ENCODE measurements at places on chromosomes 16 and 17. TPM values are rescaled to one million over a fixed set of nuclear protein-coding genes. Genes with fewer than 3 reads are reported as not detected.

DNA sequence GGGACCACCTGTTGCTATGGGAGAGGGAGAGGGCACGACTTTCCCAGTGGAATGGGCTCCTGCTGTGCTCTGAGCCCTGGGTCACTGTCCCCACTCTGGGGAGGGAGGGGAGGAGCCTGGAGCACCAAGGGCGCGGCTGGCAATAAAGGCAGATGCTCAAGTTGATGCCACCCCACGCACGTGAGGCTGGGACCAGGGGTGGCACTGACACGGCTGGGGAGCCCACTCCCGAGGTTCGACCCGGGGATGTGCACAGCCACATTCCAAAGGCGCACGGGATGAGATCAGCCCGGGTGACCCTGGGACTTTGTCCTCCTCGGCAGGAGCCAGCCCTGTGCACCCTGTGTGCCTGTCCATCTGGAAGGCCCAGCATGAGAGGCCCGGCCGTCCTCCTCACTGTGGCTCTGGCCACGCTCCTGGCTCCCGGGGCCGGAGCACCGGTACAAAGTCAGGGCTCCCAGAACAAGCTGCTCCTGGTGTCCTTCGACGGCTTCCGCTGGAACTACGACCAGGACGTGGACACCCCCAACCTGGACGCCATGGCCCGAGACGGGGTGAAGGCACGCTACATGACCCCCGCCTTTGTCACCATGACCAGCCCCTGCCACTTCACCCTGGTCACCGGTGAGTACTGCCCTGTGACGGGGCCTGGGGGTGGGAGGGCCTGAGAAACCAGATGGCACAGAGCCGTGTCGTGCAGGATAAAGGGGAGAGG, at the start of gene ENPP7:
Gene ENPP7 (plus strand): TSS at position 175 of the 715 bp plus-strand sequence. CDS start 197 bp downstream, at position 372.
- no peak for DNase-seq

- DNase-seq: no peak
These were observed 9.0 kb downstream of the NME3 start for GRCh38 chr16:1762196-1762878.

DNA sequence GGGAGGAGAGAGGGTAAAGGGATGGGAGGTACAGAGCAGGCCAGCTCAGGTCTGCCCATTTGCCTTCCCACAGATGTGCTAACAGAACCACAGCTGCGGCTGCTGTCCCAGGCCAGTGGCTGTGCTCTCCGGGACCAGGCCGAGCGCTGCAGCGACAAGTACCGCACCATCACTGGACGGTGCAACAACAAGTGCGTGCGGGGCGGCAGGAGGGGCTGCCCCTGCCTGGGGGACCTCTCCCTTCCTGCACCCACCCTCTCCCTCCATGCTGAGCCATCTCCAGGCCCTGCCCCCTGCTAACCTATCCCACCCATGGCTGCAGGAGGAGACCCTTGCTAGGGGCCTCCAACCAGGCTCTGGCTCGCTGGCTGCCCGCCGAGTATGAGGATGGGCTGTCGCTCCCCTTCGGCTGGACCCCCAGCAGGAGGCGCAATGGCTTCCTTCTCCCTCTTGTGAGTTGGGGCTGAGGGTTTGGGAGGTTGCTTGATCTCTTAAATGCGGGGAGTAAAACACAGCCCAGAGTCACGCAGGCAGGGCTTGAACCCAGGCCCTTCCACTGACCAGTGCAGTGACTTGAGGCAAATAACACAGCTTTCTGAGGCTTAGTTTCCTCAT, 1.2 kb downstream of the EPX start:
- no peak for DNase-seq

PRAC2 gene
- polyA plus RNA-seq: not detected

B4GALNT2 gene
- polyA plus RNA-seq: 0.73 TPM

CKLF gene
- polyA plus RNA-seq: 38.9 TPM

RAP1GAP2 gene
- polyA plus RNA-seq: 23.1 TPM

MT1A gene
- polyA plus RNA-seq: not detected

- DNase-seq: no peak
These were observed 46.7 kb upstream of the RCVRN start for GRCh38 chr17:9951803-9952202.

- no peak for DNase-seq
These were observed 1.0 kb downstream of the SRCIN1 start for GRCh38 chr17:38604479-38605403.
